ENCODE measurements at places on chromosomes 5 and 9.

GRCh38 chr5:149859746-149860145 lies 84.8 kb downstream of the PDE6A start:
- DNase-seq = no peak

DNA sequence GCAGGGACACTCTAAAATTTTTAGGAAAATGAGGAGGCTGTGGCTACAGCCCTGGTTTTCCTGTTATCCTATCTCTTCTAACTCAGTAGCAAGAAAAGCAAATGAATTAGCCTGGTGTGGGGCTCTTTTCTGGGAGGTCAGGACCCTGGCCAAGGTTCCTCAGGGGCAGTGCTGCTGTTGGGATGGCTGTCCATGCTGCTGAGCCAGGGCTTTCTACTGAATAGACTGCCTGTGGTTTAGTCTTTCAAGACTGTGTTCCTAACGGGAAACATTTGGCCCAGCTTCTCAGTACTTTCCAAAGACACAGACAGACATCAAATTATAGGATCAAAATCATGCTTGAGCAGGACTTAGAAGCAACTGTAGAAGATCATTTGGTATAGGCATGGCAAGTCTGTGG lies 18.1 kb downstream of the TNC start:
- DNase-seq = no peak

GRCh38 chr5:147530530-147531389 lies 20.9 kb upstream of the DPYSL3 start:
- DNase-seq = peak; percentile 80

GRCh38 chr9:97548819-97549540 lies 47.5 kb downstream of the TMOD1 start:
- no peak for DNase-seq

DNA sequence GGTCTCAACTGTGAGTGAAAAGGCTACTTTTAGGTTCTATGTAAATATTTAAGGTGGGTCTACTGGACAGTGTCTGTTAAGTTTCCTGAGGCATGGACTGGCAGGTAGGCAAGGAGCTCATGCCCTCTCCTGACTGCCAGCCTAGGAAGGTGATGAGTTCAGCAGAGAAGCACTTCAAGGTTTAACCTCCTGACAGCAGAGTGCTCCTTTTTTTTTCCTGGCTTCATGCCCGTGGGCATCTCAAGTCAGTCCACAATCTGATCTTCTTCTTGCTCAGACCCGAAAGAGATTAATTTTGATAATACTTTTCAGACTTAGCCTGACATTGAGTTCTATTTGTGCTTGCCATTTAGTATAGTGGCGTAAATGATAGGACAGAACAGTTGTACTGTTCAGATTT lies 241.9 kb upstream of the NREP start:
- no peak for DNase-seq

DNA sequence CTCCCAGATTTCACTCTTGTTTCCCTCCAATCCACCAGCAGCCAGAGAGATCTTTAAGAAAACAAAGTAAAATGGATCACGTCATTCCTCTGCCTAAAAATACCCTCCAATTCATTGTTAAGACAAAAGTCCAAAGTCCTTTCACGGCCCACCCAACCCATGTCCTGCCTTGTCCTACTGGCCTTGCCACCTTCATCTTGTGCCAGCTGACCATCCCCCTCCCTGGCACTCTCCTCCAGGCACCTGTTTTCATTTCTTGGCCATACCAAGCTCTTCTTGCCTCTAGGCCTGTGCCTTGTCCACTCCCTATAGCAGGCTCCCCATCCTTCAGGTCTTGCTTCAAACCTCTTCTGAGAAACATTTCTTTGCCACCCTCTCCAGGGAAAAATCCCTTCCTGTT lies 307.6 kb downstream of the MSX2 start:
- no peak for DNase-seq

DNA sequence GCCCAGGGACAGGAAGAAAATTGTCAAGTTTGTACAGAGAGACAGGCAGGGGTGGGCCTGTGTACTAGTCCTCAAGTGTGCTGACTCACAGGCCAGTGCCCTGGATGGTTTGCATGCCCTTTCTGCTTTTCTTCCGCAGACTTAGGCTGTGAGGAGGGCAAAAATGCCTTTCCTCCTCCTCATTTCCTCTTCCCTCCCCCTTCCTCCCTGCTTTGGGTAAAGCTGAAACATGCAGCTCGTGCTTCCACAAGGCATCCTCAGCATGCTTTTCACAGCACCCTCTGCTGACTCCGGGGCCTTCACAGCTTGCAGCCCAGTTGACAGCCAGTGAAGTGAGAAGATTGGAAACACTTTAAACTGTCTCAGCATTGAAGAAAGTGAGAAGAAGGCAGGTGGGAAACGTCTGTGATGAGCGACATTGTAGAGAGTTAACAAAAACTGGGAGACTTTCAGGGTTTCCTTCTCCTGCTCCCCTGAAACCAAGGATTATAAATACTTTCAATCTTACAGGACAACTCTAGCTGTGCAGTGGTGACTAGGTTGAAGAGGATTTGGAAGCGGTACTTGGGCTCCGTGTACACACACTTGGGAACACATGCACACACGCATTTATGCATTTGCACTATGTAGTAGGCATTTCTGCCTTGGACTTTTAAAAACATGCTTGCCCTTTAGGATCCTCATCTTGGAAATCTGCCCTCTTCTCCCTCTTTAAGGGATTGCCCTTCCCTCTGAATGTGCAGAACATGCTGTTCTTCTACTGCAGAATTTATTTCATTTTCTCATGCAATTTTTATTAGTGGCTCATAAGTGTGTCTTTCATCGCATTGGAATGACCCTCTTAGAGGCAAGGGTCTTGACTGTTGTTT lies 138.8 kb downstream of the GRIA1 start:
- peak; percentile 95 for DNase-seq

DNA sequence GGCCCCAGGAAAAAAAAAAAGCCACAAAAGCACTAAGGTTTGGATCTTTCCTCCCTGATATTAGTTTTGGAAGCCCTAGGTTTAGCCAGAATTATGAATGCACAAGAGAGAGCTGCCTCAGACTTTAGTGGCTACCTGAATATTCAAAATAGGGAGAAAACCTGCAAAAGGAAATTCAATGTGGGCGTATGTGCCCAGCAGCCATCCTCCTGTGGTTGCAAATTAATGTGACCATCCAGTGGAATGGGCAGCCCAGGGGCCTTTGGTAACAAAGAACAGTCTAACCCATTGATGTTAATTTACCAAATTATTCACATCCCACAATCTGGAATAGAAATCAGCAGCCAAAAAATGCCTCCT lies 298.4 kb downstream of the CWC27 start:
- no peak for DNase-seq

GRCh38 chr5:5658889-5659465 lies 236.5 kb downstream of the ICE1 start:
- no peak for DNase-seq

DNA sequence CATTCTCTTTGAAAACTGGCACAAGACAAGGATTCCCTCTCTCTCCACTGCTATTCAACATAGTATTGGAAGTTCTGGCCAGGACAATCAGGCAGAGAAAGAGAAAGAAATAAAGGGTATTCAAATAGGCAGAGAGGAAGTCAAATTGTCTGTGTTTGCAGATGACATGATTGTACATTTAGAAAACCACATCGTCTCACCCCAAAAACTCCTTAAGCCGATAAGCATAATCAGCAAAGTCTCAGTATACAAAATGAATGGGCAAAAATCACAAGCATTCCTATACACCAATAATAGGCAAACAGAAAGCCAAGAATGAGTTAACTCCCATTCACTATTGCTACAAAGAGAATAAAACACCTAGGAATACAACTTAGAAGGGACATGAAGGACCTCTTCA lies 21.0 kb upstream of the EPB41L4A start:
- no peak for DNase-seq

DNA sequence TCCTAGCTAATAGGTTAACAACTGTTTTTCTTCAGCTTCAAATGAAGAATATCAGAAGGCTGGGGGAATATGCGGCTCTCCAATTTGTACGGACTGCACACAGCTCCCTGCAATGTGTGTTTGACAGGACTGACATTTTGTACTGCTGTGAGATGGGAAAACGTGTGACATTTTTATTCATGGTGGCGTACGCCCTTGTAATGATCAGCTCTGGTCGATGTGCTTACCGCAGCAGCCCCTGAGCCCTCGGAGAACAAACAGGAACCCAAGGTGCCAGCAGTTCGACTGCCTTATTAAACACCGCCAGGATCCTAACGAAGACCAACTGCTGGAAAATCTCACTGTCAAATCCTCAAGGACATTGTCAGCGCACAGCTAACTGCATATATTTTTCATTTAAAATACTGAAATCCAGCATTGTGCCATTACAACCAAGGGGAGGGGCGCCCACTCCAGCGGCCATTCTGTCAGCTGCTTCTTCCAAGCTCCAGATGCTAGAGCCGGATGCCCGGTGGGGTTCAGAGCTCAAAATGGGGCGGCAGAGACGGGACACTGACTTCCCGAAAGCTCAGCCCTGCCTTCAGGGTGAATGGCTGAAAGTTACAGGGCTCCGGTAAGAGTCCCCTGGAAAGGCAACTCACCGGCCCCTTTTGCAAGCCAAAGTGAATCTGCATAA lies 66.8 kb downstream of the CRB2 start:
- no peak for DNase-seq

GRCh38 chr9:10015755-10016154 lies 597.0 kb downstream of the PTPRD start:
- DNase-seq = no peak

GRCh38 chr9:129077236-129077635 lies 3.7 kb upstream of the DOLPP1 start:
- DNase-seq = no peak

DNA sequence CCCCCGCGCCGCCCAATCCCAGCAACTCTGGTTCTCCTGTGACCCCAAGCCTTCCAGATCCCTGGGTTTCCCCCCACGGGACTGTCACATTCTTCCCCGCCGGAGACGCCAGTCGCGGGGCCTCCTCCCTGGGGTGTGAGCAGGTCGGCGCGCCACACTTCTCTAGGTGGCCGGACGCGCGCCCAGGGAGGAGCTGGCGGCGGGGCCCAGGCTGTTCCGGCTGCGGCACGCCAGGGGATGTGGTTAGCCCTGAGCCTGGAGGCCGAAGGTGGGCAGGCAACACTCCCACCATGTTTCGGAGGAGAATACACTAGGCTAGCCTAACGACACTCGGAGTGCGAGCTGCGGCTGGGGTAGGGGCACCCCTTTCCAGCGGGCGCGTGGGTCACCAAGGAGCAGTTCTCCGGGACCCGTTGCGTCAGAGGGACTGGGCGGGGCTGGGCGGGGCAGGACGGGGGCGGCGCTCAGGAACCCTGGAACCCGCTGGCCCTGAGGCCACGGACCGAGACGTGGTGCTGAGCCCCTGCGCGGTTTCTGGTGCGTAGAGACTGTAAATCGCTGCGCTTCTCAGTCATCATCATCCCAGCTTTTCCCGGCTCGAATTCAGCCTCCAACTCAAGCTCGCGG lies at the start of gene SLC27A6:
TSS of gene SLC27A6 (plus strand) at position 478 of the 627 bp plus-strand sequence. CDS start 650 bp downstream, outside the sequence.
- DNase-seq = no peak

GRCh38 chr9:111150181-111150580 lies 111.9 kb upstream of the LPAR1 start:
- DNase-seq = no peak

GRCh38 chr5:122093415-122094180 lies 15.5 kb upstream of the LOX start:
- peak; percentile 81 for DNase-seq

DNA sequence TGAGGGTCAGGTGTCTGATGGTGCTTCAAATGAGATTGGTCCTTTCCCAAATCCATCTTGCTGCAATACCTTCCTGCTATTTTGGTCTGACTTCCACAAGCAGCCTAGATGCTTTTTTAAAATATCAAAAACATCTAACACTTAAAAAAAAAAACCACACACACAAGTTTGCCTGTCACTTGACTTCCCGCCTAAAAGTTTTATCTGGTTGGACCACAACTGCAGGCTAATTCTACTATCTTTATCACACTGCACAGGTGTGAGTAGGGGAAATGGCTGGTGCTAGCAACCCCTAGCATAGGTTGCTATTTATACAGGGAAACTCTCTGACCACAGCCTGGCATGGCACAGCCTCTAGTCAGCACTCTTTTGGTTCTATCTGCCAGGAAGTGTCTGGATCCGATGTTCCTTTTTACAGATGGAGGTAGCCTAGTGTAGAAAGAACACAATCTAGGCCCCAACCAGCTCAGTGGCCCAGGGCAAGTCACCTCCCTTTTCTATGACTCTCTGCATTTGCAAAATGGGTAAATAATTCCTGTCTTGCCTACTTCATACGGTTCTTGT lies at the start of gene HEMGN:
TSS of gene HEMGN (minus strand) at position 92 of the 564 bp plus-strand sequence. CDS start at position 56, 36 bp downstream.
- DNase-seq = no peak

DNA sequence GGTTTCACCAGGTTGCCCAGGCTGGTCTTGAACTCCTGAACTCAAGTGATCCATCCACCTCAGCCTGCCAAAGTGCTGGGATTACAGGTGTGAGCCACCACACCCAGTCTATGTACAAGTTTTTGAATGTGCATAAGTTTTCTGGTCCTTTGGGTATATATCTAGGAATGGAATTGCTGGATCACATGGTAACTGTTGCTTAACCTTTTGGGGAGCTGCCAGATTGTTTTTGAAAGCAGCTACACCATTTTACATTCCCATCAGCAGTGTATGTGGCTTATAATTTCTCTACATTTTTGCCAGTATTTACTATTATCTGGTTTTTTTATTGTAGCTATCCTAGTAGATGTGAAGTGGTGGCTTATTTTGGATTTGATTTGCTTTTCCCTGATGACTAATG lies 8.9 kb upstream of the LNPEP start:
- DNase-seq = no peak

DNA sequence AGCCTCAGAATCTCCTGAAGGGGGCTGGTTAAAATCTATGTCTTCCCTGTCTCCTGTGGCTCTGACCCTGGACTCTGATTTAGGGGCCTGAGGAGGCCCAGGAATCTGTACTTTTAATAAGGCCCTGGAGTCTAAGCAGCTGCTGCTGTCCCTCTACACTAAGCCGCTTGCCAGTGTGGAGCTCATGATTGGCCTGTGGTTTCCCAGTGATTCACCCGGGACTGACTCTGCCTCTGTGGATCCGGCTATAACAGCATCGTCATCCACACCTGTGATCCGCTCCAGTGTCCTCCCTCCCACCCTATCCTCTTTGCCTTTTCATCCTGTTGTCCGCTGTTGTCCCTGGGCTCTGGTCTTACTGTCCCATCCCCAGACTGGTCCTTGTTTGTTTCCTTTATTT lies 3.7 kb downstream of the SLC31A2 start:
- peak; percentile 66 for DNase-seq

DNA sequence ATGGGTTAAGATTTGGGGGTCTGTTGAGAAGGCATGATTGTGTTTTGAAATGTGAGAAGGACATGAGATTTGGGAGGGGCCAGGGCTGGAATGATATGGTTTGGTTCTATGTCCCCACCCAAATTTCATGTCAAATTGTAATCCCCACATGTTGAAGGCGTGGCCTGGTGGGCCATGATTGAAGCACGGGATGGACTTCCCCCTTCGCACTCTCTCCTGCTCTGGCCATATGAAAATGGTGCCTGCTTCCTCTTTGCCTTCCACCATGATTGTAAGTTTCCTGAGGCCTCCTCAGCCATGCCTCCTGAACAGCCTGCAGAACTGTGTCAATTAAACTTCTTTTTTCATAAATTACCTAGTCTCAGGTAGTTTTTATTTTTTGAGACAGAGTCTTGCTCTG lies 14.7 kb upstream of the NOTCH1 start:
- DNase-seq = no peak

GRCh38 chr9:37656936-37657335 lies 6.2 kb downstream of the FRMPD1 start:
- no peak for DNase-seq

- no peak for DNase-seq
Observed at GRCh38 chr5:134463991-134464760, 52.5 kb upstream of the CDKN2AIPNL start.

GRCh38 chr5:132063090-132063911 lies 2.8 kb downstream of the IL3 start:
- DNase-seq = peak; percentile 43

All from astrocyte of the spinal cord (primary cell).